Activated T-cell treated with anti-CD3 and anti-CD28 coated beads for 4 hours (primary cell): ENCODE measurements at places on chromosomes 2 and 18.

GRCh38 chr2:192228685-192229084 lies 34.0 kb upstream of the TMEFF2 start:
- no peak for DNase-seq

GRCh38 chr2:14944562-14945346 lies 312.2 kb downstream of the LRATD1 start:
- no peak for DNase-seq

DNA sequence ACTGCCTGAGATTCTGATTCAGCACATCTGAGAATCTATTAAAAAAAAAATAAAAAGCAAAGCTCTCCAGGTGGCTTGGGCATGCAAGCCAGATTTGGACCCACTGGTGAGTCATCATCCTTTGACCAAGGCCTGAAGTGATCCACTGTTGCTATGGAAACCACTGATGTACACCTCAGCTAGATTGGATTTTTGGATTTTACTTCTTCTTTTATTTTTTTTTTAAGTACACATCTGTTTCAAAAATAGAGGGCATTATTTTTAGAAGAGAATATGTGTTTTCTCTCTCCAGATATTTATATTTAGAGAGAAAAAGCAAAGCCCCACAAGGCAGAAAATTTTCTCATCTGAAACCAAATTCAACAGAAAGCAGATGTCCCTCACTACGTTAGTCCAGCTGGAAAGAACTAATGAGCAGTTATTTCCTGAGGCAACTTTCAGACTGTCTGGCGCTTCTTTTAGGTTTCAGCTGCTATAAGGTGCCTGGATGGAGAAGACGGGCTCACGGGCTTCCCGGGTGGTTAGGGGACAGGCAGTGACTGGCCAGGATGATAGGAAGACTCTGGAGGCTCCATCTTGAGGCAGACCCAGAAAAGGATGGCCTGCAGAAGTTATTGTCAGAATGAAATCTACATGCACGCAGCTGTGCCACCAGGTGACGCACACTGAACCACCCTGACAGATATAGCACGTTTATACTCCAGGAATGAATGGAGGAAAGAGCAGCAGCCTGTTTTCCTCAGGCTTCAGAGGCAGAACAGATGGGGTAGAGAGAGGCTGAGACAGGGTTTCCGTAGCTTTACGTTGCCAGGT lies 50.5 kb downstream of the MRPL35 start:
- DNase-seq, result no peak

- no peak for DNase-seq
These were observed 72.8 kb upstream of the DSEL start for GRCh38 chr18:67589325-67589724.

DNA sequence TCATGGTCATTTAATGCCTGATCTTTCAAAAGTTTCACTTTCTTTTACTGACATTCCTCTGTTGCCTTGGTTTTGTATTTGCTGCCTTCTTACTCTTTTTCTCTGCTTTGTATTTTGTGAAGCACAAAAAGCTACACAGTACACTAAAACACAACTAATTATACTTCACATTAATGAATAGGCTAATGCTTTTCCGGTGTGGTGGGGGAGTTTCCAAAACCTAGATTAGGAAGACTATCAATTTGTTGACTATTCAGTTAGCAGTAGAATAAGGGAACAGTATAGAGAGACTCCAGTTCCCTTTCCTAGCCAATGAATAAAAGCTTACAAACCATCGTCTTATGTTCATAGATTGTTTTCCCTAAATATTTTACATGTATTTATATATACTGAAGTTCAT lies 468.3 kb downstream of the SPAG16 start:
- DNase-seq, result no peak

DNA sequence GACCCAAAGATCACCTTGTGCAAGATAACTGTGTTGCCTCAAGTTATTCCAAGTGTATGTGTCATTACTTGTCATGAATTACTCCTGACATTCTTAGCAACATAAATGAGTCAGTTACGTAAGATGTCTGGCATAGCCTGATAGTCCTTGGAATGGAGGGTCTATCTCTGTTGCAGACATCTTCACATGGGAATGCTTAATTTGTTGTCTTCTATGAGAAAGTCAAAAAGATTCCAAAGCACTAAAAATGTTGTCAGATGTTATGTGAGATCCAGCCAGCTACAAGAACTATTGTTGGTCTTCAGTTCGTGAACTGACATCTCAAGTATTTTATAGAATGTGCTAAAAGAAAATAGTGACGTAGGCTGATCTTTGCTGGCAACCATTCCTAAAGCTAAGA lies 178.2 kb upstream of the RASGRP3 start:
- DNase-seq, result no peak

GRCh38 chr2:143258126-143258892 lies 129.1 kb downstream of the ARHGAP15 start:
- no peak for DNase-seq

DNA sequence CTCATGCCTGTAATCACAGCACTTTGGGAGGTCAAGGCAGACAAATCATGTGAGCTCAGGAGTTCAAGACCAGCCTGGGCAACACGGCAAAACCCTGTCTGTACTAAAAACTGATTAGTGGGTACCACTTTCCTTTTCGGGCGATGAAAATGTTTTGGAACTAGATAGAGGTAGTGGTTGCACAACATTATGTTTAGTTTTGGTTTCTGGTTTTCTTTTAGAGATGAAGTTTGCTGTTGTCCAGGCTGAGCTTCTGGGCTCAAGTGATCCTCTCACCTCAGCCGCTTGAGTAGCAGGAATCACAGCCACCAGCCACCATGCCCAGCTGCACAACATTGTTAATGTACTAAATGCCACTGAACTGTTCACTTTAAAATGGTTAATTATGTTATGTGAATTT lies 27.6 kb downstream of the AAK1 start:
- DNase-seq, result no peak

- no peak for DNase-seq
These were observed 41.7 kb downstream of the KIAA2012 start for GRCh38 chr2:202114795-202115194.

DNA sequence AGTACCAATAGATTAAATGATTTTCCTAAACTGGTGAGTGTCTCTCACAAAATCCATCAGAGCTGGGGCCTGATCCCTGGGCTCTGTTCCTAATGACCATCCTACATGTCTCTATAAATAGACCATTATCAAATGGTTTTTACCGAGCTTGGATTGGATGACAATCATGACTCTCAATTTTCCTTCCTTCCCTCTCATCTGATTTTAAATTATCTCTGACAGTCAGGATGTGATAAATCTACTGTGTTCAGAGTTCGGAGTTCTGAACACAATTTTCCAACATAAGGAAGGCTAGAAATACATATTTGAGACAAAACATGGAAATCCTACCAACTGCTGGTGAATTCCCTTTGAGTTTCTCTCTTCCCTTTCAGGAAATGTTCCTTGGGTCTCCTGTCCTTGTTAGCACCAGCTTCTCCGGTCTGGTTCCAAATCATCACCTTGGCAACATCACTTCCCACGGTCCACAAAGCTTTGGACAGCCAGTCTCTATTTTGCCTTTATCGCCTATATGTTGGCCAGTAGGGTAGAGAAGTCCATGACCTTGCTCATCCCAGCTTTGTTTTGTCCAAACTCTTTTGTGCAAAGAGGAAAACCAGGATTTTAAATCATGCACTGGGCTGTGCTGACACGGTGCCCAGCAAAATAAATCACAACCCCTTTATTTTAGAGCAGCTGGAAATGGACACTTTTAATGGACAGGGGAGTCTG lies 139.6 kb upstream of the ITGA6 start:
- DNase-seq, result no peak
